Cardiac fibroblast (primary cell): ENCODE measurements at places on chromosomes 2 and 18.
A peak's percentile ranks its signal among the peaks of the same experiment; 100 is the strongest.

- DNase-seq: no peak
Observed at GRCh38 chr2:37477921-37478320, 133.5 kb downstream of the QPCT start.

GRCh38 chr2:106537791-106538191 is 50.6 kb downstream of the CD8B2 start:
- DNase-seq: no peak

DNA sequence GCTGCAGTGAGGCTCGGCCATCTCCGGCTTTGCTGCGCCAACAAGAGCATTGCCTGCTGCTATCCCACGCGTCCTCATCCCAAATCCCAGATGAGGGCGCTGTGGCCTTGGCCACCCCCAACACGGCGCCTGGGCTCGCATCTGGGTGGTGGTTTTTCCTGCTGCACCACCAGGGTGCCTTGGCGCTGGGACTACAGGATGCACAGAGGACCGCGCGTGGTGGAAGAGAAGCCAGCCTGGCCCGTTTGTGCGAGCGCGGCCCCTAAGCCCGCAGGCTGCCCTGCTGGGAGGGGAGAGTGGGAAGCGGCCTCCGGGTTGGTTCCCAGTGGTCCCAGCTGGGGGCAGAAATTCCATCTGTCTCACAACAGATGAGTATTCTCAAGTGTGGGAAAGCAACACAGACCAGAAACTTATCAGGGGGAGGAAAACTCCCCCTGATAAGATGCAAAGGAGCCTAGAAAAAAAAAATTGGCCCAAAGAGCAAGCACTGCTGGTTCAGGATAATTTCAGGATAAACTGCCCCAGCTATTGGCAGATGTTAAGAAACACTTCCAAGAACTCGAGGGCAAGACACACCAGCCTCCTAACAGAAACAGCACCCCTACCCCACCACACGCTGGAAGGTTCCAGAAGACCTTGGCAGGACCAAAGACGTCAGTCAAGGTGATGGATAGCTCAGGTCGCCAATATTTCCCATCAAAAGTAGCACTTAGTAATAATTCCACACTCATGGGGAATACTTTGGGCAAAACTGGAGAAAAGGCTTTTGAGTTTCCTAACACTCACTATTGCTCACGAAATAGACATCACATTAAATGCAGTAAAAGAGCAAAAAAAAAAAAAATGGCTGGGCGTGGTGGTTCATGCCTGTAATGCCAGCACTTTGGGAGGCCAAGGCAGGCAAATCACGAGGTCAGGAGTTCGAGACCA is 152.1 kb downstream of the PXDN start:
- peak; percentile 98 for DNase-seq

DNA sequence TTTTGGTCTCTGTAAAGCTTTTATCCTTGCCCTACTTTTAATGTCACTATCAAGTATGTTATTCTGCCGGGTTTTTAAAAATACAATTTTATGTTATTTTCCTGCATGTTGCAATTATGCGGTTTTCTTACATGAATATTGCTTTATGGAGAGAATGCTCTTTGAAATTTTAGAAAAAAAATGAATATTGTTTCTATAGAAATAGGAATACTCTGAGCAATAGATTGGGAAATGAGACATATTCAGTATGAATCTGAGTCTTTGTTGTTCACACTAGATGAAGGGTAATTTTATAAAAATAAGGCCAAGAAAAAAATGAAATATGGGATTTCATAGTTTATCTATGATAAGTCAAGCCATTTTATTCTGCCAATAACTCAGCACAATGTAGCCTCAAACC is 142.2 kb upstream of the DTNA start:
- no peak for DNase-seq

DNA sequence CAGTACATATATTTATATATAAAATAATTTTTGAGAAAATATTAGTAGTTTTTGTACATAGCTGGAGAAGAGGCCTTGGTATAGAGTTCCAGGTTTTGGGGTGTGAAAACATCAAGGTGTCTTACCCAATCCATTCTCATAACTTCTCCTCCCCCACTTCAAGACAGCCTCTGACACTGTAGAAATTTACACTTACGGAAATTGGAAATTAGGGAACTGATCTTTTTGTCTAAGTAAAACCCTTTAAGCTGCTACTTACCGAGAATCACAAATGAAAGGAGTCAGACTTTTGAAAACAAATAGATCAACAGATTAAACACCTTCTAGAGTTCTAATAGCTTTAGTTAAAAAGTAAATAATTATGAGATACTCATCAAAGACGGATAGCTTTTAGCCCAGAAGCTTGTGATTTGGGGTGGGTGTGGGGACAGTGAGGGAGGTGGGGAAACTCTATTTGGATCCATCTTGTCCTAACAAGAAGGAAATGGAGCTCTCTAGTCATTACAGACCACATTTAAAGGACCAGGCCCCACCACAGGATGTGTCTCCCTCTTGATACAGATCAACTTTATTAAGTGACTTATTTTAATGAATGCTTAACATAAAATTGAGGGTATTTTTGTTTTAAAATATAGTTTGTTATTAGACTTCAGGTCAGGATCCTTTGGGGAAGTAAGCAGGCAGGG is 11.1 kb upstream of the FBXO11 start:
- no peak for DNase-seq

DNA sequence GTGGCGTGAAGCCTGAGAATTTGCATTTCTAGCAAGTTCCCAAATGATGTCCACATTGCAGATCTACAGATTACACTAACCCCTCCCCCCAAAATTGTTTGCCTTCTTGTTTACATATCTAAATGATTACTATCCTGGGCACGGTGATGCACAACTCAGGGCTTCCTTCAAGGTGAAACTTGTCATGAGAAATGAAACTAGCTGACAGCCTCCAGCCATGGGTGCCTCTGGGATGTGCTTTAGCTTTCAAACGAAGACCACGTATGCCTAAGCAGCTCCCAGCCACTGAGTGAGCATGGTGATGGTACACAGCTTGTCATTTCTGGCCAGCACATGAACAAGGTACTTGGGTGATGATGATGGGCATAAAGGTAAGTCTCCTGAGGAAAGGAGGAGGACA is 464.8 kb upstream of the DDX18 start:
- no peak for DNase-seq

- no peak for DNase-seq
Observed at GRCh38 chr2:1837022-1837421, 92.7 kb upstream of the PXDN start.

GRCh38 chr18:32019251-32019948 is 775 bp downstream of the RNF125 start:
- peak; percentile 37 for DNase-seq

- DNase-seq: no peak
Observed at GRCh38 chr2:6008186-6008585, 316.0 kb downstream of the SOX11 start.

GRCh38 chr2:217790681-217791392 is 212.0 kb downstream of the TNS1 start:
- DNase-seq: peak; percentile 55

- peak; percentile 31 for DNase-seq
Observed at GRCh38 chr2:17299891-17300540, 218.2 kb downstream of the RAD51AP2 start.

- DNase-seq: no peak
Observed at GRCh38 chr2:66430505-66431273, 4.2 kb upstream of the MEIS1 start.

DNA sequence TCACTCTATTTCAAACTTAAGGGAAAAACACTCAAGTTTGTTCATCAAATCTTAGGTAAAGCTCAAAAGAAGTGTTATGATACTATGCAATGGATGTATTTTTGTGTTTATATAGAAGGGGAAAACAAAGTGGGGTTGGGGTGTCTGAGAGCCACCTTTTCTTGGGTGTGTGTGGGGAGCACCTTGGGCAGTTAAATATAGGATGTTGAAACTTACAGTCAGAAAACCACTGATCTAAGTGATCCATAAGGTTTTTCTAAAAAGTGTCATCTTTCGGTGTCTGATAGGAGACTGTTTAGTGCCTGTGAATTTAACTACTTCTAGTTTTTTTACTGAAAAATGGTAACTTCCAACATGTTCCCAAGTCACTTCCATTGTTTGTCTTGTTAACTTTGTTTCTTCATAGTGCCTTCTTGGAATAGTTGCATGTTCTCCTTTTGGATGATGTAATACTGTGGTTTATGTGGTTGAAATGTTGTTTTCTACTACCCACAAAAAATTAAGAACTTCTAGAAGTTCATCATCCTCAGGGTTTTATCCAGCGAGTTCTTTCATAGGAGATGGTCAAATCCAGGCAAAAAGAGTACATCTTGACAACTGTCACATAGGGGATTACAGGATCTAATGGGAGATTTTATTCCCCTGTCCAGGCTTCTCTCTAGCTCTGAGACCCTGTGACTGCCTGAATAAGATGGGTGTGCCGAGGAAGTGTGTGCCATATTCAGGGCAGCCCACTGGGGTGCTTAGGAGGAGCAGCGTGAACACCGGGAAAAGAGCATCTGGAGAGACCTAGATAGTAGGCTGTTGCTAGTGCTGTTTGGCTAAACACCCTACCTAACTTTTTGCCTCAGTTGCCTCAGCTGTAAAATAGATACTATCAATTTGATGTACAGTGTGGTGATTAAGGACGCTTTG is 46.2 kb downstream of the CAB39 start:
- peak; percentile 91 for DNase-seq

- no peak for DNase-seq
Observed at GRCh38 chr18:22260208-22260820, 90.9 kb downstream of the GATA6 start.

DNA sequence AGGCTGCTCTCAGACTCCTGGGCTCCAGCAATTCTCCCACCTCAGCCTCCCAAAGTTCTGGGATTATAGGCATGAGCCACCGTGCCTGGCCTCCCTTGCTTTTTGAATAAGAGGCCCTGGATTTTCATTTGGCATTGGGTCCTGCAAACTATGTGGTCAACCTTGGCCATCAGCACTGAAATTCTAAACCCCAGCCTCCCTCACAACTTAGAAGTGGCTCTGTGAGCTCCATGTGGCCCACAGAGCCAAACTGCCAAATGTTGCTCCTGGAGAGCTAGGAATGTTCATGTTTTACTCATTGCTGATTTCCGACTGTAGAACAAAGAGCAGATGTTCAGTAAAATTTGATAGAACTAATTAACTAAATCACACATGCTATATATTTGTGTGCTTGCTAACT is 210.6 kb upstream of the AGAP1 start:
- DNase-seq: no peak

- no peak for DNase-seq
Observed at GRCh38 chr2:161651547-161651946, 27.3 kb downstream of the SLC4A10 start.

DNA sequence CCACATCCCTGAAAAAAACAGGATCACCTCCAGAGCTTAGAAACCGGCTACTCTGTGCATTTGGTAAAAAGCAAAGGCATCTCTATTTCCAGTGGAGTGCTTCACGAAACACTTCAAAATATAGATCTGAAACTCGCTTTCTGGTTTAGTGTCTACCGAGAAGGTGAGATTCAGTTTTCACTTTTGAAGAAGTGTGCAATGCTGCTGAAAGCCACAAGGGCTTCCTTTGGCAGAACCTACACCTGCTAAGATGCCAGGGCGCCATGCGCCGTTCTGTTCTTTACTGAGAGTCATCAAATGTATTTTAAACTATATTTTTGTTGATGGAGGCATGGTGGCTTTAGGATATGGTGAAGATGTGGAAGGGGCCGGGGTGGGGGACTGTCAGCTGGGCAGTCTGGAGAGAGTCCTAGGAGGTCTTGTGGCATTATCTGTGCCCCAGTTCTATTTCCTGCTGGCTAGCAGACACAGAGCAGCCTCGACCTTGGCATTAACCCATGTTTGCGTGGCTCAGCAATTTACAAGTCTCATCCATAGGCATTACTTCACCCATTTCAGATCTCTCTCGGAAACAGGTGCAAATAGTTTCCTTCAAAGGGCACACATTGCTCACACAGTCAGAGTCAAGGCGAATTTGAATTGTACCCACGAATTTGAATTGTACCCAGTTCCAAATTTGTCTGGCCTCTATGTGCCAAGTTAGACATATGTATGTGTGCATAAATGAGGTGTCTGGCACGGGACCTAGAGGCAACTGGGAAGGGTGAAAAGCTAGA is 46.7 kb upstream of the KCNF1 start:
- DNase-seq: no peak

DNA sequence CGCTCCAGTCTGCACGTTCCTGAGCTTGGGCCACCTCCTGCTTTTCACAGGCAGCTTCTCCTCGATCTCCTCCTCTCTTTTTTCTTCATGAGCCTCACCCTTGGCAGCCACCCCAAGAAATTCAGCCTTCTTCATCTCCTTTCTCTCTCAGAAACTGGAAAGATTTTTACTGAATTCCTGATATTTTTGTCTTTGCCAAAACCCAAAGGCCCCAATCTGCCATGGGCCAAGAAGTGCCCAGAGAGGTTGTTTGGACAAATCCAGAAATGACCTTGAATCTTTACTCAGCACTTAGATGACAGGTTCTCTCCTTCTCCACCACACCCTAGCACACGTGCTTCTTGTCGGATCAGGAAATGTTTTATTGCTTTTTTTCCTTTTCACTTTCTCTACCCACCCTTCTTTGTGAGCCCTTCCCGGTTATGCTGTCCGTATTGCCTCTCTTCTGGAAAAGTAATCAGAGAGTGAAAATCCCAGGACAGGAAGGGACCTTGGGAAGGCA is 134.5 kb upstream of the TNP1 start:
- DNase-seq: no peak

GRCh38 chr2:143521396-143521795 is 392.2 kb downstream of the ARHGAP15 start:
- no peak for DNase-seq

GRCh38 chr2:42969231-42970150 is 177.1 kb upstream of the HAAO start:
- DNase-seq: peak; percentile 98

- no peak for DNase-seq
Observed at GRCh38 chr2:236633219-236633570, 63.6 kb downstream of the ACKR3 start.

DNA sequence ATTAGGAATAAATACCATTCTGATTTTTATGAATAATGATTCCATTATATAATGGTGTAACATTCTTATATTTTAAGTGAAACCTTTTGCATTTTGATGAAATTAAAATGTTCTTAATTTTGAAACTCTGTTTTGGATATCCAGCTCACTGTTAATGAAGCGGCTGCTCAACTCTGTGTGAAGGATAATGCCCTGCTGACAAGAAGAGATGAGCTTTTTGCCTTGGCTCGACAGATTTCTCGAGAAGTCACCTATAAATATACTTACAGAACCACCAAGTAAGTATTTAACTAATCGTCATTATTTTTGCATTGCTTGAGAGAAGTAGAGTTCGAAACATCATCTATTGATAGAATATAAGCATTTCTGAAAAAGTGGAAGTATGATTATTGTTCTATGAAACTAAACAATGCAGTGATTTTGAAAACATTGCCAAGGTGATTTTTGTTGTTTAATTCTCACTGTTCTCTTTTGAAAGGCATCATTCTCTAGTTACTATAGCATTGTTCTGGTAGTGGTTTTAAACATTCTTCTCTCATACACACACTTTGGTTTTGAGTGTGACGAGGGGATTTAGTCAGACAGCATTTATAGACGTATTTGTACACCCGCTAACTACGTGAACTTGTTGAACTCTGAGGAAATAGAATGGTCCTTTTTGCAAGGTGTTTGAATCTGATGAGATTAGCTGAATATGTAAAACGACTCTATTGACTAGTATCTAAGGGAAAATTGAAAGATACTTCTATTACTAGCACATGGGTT is 21.5 kb downstream of the NAB1 start:
- DNase-seq: no peak

- DNase-seq: no peak
Observed at GRCh38 chr2:17867133-17867532, 11.3 kb upstream of the KCNS3 start.

- DNase-seq: no peak
Observed at GRCh38 chr2:197452754-197453122, 614 bp upstream of the COQ10B start.

GRCh38 chr18:12256951-12257350 is 2.8 kb downstream of the CIDEA start:
- DNase-seq: peak; percentile 46
